ENCODE measurements at places on chromosomes 6 and 20. TPM values are rescaled to one million over a fixed set of nuclear protein-coding genes. Genes with fewer than 3 reads are reported as not detected.

GRCh38 chr6:156832231-156832647 is 55.1 kb downstream of the ARID1B start:
- no peak overlapping the region for H3K4me3 ChIP-seq
- H3K27me3 ChIP-seq: no peaks in the 10 kb centered on the region
- peaks cover 12% of the 10 kb centered on the region for H3K4me1 ChIP-seq
- no peaks in the 10 kb centered on the region for H3K36me3 ChIP-seq
- no peak for DNase-seq

GRCh38 chr6:51654647-51655046 is 432.8 kb downstream of the PKHD1 start:
- H3K36me3 ChIP-seq: peaks cover 10% of the 10 kb centered on the region
- no peak for DNase-seq
- H3K4me3 ChIP-seq: no peak overlapping the region
- H3K27me3 ChIP-seq: no peaks in the 10 kb centered on the region
- no peak overlapping the region for H3K27ac ChIP-seq
- H3K4me1 ChIP-seq: no peaks in the 10 kb centered on the region

GRCh38 chr6:136525586-136526195 is 24.5 kb downstream of the MAP7 start:
- DNase-seq: no peak
- peaks cover 23% of the 10 kb centered on the region for H3K4me1 ChIP-seq
- H3K27ac ChIP-seq: no peak overlapping the region

The C2 gene
- total RNA-seq: 6.3 TPM

The NRN1 gene
- total RNA-seq: not detected

DNA sequence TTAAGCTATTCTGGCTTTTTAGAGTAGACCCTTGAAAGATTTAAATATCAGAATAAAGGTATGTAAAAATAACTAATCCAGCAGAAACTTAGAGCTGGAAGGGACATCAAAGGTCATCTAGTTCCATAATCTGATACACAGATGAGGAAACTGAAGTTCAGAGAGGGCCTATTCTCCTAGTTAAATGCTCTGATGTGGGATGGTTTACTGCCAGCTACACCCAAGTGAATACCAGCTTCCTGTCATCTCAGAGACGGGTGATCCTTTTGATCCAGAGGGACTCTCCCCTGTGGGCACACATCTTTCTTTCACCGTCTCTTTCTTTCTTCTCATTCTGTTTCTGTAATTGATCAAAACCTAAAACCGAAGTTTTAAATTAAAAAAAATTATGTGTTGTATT is 94.1 kb downstream of the MAN1A1 start:
- no peak overlapping the region for H3K4me3 ChIP-seq
- DNase-seq: no peak
- H3K36me3 ChIP-seq: no peaks in the 10 kb centered on the region
- H3K27me3 ChIP-seq: no peaks in the 10 kb centered on the region
- H3K4me1 ChIP-seq: peaks cover 9% of the 10 kb centered on the region

DNA sequence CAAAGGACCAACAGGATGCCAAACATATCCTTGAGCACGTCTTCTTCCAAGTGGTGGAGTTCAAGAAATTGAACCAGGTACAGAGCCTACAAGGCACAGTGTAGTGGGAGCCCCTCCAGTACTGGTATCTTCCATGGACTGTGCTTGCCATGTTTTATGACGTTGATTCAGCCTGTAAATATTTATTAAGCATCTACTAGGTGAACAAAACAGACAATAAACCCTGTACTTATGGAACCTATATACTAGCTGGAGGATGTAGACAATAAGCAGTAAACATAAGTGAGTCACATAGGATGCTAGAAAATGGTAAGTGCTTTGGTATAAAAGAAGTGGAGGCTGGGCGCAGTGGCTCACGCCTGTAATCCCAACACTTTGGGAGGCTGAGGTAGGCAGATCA is 24.4 kb upstream of the MYBL2 start:
- no peak overlapping the region for H3K4me3 ChIP-seq
- no peak overlapping the region for H3K27ac ChIP-seq
- DNase-seq: no peak
- H3K36me3 ChIP-seq: peaks cover 32% of the 10 kb centered on the region
- no peaks in the 10 kb centered on the region for H3K27me3 ChIP-seq

GRCh38 chr6:113772961-113773360 is 84.2 kb upstream of the MARCKS start:
- H3K4me1 ChIP-seq: no peaks in the 10 kb centered on the region
- H3K4me3 ChIP-seq: no peak overlapping the region
- H3K27ac ChIP-seq: no peak overlapping the region
- H3K27me3 ChIP-seq: no peaks in the 10 kb centered on the region

DNA sequence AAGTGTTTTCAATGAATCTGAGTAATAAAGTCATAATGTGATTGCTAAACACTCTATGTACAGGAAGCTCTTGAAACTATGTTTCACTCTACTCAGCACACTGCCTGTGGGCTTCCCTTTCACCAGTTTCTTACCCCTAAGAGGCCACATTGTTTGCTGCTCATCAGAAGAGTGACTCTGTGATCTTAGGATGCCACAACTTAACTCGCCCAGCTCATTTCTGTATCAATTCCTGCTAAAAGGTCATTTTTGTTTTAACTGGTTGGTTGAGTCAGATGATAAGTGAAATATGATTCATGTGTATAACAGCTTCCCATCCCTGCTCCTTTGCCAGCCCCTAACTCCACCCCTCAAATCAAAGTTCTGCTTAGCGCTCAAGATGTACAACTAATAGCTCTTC is 9.8 kb upstream of the NDUFAF4 start:
- H3K27me3 ChIP-seq: peaks cover 14% of the 10 kb centered on the region
- H3K27ac ChIP-seq: no peak overlapping the region
- DNase-seq: no peak
- no peak overlapping the region for H3K4me3 ChIP-seq
- no peaks in the 10 kb centered on the region for H3K36me3 ChIP-seq

- H3K27me3 ChIP-seq: no peaks in the 10 kb centered on the region
- H3K4me3 ChIP-seq: no peak overlapping the region
- peaks cover 18% of the 10 kb centered on the region for H3K36me3 ChIP-seq
- H3K4me1 ChIP-seq: no peaks in the 10 kb centered on the region
- H3K27ac ChIP-seq: no peak overlapping the region
- DNase-seq: no peak
Observed at GRCh38 chr6:113862112-113862511, 5.0 kb downstream of the MARCKS start.

DNA sequence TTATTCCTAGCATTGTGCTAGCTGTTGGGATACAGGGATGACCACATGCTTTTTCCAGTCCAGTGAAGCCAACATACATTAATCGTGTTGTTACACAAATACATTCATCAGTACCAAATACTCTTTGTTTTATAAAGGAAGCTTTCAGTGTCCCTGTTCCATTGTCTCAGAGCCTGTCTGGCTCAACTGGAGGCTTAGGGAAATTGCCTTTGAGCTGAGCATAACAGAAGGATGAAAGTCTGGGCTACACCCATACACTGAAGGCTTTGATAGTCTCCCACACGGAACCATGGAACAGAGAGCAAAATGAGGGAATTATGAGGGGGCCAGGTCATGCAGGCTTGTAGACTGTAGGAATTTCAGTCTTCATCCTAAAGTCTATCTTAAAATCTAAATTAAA is 126.4 kb upstream of the KCNQ5 start:
- H3K4me1 ChIP-seq: no peaks in the 10 kb centered on the region
- no peak overlapping the region for H3K4me3 ChIP-seq
- H3K27ac ChIP-seq: no peak overlapping the region
- DNase-seq: no peak
- no peaks in the 10 kb centered on the region for H3K36me3 ChIP-seq

DNA sequence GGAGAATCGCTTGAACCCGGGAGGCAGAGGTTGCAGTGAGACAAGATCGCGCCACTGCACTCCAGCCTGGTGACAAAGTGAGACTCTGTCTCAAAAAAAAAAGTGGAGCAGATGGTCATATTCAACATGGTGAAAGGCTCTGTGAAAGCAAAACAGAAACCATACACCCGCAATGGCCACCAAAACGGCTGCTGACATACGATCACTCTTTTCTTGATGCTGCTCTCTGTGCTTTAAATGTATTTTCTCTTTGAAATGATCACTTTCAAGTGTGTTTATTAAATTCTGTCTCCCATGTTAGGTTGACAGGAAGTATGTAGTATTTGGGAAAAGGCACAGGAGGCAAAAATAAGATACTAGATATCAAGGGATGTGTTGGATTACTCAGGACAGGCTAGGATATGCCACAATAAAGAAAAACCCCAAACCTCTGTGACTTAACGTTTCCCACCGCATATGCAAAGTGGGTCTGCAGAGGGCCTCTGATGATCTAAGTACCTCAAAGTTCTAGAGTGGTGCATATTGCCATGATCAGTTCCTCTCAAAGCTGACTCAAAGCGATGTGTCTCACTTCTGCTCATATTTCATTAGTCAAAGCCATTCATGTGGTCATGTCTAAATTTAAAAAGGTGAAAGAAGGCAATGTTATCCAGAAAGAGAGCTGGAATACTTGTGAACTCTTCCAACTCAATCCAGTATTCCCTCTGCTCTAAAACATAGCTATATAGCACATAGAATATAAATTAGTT is 155.1 kb upstream of the SOX4 start:
- H3K4me1 ChIP-seq: no peaks in the 10 kb centered on the region
- H3K4me3 ChIP-seq: no peak overlapping the region
- no peak for DNase-seq
- no peak overlapping the region for H3K27ac ChIP-seq

DNA sequence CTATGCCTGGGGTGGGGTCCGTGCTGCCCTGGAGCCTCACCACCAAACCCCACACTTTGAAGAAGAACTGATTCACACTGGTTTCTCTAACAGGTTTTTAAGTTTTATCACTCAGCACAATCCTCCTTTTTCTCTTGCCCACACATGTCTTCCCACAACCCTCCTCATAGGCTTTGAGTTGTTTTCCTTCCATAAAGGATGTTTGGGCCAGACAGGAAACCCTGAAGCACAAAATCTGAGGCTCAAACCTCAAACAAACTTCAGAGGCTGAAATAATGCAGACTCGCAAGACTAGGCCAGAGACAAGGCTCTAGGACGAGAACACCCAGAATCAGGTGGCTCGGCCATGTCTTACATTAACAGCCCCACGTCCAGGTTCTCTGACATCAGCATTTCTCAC is 35.3 kb downstream of the EZR start:
- H3K4me3 ChIP-seq: peak overlapping the region; percentile 44
- DNase-seq: no peak
- H3K27me3 ChIP-seq: no peaks in the 10 kb centered on the region

The PRKN gene
- total RNA-seq: 3.8 TPM

The RBM24 gene
- 1.1 TPM for total RNA-seq

DNA sequence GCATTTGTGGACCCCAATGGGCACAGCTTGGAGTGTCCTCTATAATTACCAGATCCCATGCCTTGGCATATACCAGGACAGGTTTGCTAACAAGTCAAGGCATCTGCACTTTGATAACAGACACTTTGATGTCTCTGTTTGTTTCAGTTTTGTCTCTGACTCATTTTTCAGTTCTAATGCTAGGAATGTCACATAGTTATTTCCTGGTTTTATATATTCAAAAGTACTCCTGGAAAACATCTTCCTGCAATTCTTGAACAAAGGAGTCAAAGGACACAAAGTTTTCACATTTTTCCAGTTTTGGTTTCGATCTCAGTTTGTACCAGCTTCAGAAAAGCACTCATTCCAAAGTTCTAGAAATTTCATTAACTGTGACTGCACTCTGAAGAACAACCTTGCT is 188.1 kb downstream of the FOXC1 start:
- peak overlapping the region; percentile 23 for H3K27ac ChIP-seq
- no peaks in the 10 kb centered on the region for H3K27me3 ChIP-seq
- peaks cover 5% of the 10 kb centered on the region for H3K36me3 ChIP-seq
- H3K4me3 ChIP-seq: no peak overlapping the region

- H3K36me3 ChIP-seq: peaks cover 12% of the 10 kb centered on the region
- no peak overlapping the region for H3K27ac ChIP-seq
- H3K4me1 ChIP-seq: no peaks in the 10 kb centered on the region
Observed at GRCh38 chr6:155234687-155235086, 29.1 kb upstream of the CLDN20 start.

- no peaks in the 10 kb centered on the region for H3K4me1 ChIP-seq
- H3K27me3 ChIP-seq: no peaks in the 10 kb centered on the region
- no peaks in the 10 kb centered on the region for H3K36me3 ChIP-seq
- no peak overlapping the region for H3K4me3 ChIP-seq
Observed at GRCh38 chr20:17142666-17143065, 84.2 kb upstream of the PCSK2 start.

DNA sequence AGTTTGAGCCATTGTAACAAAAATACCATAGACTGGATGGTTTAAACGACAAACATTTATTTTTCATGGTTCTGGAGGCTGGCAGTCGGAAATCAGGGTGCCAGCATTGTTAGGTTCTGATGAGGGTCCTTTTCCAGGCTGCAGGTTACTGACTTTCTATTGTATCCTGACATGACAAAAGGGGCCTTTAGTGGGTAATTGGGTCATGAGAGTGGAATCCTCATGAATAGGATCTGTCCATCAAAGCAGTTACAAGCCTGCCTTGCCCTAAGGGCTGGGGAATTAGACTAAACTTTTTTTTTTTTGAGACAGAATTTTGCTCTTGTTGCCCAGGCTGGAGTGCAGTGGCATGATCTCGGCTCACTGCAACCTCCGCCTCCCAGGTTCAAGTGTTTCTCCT is 347.9 kb upstream of the TSHZ2 start:
- no peaks in the 10 kb centered on the region for H3K4me1 ChIP-seq
- no peak overlapping the region for H3K4me3 ChIP-seq
- peaks cover 6% of the 10 kb centered on the region for H3K27me3 ChIP-seq
- H3K27ac ChIP-seq: no peak overlapping the region

DNA sequence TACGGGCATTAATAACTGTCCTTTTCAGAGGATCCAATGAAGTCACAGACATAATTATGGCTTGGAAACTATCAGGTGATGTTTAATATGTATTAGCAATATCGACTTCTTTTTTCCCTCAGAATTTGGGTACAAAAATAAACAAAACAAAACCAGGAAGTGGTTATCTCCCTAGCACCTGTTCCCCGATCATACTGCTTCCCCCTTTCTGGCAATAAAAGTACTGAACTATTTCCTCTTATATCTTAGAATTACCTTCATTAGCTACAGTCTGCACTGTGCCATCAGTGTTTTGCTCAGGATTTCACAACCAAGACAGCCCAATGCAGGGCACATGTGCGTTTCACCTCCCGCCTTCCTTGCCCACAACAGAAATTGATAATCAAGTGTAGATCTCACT is 216.9 kb upstream of the BTBD3 start:
- no peaks in the 10 kb centered on the region for H3K36me3 ChIP-seq
- DNase-seq: no peak
- H3K4me3 ChIP-seq: no peak overlapping the region

GRCh38 chr6:161804838-161805237 is 531.0 kb upstream of the AGPAT4 start:
- no peak overlapping the region for H3K27ac ChIP-seq
- H3K4me1 ChIP-seq: no peaks in the 10 kb centered on the region
- no peak for DNase-seq

GRCh38 chr20:103456-103855 is 16.0 kb downstream of the DEFB125 start:
- H3K4me1 ChIP-seq: no peaks in the 10 kb centered on the region
- H3K4me3 ChIP-seq: no peak overlapping the region
- H3K36me3 ChIP-seq: no peaks in the 10 kb centered on the region
- H3K27ac ChIP-seq: no peak overlapping the region
- peaks cover 72% of the 10 kb centered on the region for H3K27me3 ChIP-seq

Data from Calu3 (cell line).